ENCODE measurements at places on chromosomes 16 and 17.

DNA sequence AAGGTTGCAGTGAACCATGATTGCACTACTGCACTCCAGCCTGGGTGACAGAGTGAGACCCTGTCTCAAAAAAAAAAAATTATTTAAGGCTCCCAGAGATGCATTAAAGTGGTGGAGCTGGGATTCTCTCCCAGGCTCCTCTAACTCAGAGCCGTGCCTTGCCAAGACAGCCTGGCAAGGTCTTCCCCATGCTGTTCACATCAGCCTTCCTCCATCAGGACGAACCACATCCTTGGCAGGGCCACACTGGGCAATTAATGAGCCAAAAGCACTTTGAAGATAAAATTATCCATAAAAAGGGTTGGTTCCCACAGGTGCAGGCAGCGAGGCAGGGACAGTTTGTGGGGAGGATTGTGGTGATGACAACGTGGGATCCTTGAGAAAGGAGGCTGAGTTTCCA lies 19.8 kb upstream of the BBS2 start:
- no peak for DNase-seq

GRCh38 chr17:29629839-29630238 lies 7.1 kb upstream of the CORO6 start:
- no peak for DNase-seq

DNA sequence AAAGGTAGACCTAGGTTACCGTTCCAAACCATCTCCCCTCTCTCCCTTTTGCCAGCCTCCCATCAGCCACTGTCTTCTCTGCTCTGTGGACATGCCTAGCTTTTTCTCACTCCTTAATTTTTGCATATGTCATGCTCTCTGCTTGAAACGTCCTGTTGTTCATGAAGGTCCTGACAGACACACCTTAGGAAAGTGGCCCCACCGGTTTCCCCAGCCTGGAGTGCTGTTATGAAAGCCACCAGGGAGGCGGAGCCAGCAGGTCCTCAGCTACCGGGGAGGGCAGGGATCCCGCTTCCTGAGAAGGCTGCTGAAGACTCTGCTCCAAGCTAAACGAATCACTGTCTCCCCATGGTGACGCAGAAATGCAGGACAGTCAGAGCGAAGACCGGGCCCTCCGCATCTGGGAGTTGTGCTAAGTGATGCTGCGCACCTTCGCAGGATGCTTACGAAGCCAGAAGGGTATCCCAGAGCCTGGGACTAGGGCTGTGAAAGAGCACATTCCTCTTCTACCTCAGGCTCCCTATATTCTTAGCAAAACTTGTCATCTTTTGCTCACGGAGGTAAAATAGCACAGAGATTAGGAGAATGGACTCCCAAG lies 2.3 kb upstream of the SLC16A11 start:
- DNase-seq, result no peak

DNA sequence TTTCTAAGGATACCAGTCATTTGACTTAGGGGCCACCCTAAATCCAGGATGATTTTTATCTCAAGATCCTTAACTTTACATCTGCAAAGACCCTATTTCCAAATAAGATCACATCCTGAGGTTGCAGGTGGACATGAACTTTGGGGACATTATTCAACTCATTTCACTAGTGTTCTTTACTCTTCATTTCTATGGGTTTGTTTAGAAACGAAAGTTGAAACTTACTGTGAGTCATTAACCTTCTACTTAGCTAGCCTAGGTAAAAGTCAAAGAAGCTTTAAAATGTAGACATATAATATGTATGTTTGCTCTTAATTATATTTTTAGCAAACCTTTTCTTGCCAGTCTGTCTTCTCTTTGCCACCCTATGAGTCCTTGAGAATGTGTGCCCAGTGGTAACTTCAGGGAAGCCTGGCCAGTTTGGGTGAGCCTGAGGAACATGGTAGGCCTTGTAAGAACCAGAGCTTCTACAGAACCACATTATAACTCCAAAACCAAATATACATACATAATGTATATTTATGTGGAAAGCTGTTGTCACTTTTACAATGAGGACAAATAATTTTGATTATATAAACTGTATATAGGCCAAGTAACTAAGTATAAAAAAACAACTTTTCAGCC lies 38.4 kb downstream of the BPTF start:
- no peak for DNase-seq

GRCh38 chr16:57656342-57656955 lies 11.7 kb upstream of the ADGRG3 start:
- DNase-seq, result no peak
